ENCODE measurements at places on chromosomes 2 and 18.
A peak's percentile ranks its signal among the peaks of the same experiment; 100 is the strongest.

DNA sequence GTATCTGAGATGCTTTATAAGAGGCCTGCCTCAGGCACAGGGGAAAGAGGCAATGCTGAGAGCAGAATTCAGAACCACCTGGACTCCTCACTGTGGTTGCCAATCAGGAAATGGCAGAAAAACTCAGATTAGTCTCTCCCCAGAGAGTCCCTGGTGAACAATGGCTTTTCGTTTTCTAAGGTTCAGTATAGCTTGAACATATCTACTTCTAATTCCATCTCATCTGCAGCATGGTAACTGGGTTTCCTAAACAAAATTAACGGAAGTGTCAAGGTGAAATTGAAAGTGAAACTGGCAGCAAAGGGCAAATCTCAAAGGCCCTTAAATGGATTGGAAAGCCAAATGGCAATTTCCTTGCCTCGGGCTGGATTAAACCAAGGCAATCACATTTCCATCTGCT lies 480.2 kb upstream of the ACVR2A start:
- no peak for DNase-seq

- peak; percentile 94 for DNase-seq
Measured at GRCh38 chr2:120914839-120915521, 179.3 kb downstream of the GLI2 start.

GRCh38 chr2:218296847-218297246 lies 4.5 kb upstream of the TMBIM1 start:
- no peak for DNase-seq

DNA sequence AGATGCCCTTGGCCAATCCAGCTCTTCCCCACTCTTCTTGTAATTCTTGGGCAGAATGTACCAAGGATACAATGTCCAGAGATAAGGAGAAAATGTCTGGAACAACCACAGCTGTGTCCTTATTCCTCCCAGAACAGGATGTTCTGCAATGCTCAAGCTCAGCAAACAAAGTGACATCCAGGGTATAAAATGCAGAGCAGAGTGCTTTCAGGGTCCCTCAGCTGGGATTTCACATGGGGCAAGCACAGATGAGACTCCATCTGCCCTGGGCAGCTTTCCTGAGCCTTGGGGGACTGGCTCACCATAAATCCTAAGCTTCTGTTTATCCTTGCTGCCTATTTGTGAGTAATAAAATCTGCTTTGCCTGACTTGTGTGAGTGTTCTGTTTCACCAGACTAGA lies 127.4 kb downstream of the VAPA start:
- DNase-seq, result peak; percentile 57

GRCh38 chr2:110166266-110166665 lies 38.5 kb downstream of the NPHP1 start:
- DNase-seq, result peak; percentile 6

- DNase-seq, result no peak
Measured at GRCh38 chr2:196992466-196992865, 66.0 kb upstream of the PGAP1 start.

DNA sequence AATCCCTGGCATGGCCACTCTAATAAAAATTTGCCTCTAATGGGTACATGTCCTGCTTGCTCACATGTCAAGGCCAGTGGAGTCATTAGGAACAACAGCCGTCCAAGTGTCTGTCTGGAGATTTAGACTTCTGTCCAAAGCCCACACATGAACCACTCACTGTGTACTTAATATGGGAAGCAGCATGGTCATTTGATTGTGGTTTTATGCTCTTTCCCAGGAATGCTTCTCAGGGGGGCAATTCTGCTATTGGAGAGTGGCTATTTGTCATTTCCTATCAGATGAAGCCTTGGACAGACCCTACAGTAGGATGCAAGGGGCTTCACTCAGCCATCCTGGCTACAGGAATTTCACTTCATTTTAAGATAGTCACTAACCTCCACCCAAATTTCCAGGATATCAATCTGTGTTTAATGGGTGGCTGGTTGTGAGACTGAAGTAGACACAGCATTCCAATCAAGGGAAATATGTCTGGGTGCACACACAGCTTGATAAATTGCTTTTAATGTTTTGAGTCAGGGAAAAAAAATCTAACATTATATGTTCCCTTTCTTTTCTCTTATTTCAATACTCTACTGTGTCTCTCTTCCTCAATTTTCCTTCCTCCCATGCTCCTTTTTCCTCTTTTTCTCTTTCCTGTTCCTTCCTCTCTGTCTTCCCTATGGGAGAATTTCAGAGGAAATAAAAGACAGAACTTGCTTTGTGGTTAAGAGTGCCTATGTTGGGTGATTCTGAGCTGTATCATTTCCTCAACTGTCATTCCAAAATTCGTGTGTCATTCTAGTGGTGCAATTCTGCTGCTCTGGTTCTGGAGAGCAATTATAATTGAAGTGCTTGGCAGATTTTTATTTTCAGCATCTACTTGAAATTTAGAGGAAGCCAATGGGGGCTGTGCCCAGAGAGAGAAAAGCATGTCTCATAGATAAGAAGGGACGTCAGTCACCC lies 320.1 kb downstream of the OSR1 start:
- DNase-seq, result peak; percentile 83

GRCh38 chr2:220708366-220708765 lies 863.7 kb downstream of the EPHA4 start:
- peak; percentile 57 for DNase-seq

GRCh38 chr2:215032153-215032552 lies 106.3 kb downstream of the ABCA12 start:
- DNase-seq, result no peak

DNA sequence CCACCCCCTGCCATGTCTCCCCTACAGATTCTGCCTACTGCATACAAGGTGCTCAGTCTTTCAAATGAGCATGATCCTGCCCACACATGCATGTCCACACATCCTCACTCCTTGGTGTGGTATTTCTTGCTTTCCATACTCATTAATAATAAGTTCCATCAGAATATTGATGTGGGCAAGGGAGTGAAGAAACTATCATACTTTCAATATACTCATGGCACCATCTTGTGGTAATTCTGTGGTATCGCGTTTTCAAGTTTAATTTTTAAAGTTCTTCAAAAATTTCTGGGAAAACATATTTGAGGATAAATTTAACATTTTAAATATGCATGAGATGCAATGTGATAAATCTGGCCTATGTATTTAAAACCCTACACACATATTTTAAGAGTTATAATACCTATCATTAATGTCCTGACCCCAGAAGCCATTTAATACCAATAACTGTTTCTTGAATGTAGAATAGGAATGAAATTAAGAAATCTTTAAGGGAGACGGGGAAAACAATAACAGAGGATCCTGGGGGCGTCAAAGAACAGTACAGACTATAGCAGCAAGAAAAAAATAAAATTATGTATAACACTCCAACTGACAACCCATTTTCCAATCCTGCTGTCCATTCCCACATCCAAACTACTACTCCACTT lies 110.1 kb downstream of the ZNF385B start:
- peak; percentile 47 for DNase-seq

- DNase-seq, result peak; percentile 1
Measured at GRCh38 chr2:35548171-35548570, 807.4 kb upstream of the CRIM1 start.

DNA sequence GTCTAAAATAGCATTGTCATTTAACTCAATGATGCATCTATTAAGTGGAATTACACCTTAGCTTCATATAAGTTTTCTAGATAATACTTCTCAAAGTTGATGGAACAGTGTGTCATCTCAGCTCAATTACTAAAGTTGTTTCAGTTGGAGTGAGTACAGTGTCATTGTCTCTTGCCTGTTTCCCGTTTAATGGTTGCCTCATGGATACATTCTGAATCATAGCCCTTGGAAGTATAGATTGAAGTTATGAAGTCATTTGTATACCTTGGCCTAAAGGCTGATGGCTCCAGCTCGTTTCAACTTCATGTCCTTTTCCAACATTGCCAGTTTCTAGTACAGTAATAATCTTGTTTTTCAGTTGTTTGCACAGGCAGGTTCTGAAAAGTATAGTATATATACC lies 130.5 kb upstream of the NOSTRIN start:
- peak; percentile 75 for DNase-seq

GRCh38 chr2:160555420-160556071 lies 61.9 kb upstream of the RBMS1 start:
- no peak for DNase-seq

DNA sequence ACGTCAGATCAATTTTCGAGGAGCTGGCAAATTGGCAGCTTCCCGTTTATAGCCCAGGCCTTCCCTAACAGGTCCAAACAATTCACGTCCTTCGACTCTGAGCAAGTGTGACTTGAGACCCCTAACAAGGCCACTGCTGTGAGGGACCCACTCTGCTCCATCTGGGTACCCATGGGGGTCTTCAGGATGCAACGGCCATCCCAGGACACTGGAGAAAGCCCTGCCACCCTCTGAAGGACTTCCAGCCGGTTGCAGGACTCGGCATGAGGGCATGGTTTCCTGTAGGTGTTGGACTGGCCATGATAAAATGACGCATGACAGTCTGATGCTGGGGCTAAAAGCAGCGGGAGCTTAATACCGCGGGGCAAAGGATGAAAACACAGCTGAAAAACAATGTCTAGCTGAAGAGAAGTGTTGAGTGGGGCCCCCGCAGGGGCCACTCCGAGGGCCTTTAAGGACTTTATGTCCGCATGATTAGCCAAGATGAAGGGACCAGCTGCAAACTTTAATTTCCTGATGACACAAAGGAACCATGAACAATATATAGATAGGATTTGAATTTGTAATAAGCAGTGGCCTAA lies 113.3 kb upstream of the ZNF521 start:
- no peak for DNase-seq

- peak; percentile 67 for DNase-seq
Measured at GRCh38 chr2:173961346-173961705, 3.8 kb downstream of the SP3 start.

DNA sequence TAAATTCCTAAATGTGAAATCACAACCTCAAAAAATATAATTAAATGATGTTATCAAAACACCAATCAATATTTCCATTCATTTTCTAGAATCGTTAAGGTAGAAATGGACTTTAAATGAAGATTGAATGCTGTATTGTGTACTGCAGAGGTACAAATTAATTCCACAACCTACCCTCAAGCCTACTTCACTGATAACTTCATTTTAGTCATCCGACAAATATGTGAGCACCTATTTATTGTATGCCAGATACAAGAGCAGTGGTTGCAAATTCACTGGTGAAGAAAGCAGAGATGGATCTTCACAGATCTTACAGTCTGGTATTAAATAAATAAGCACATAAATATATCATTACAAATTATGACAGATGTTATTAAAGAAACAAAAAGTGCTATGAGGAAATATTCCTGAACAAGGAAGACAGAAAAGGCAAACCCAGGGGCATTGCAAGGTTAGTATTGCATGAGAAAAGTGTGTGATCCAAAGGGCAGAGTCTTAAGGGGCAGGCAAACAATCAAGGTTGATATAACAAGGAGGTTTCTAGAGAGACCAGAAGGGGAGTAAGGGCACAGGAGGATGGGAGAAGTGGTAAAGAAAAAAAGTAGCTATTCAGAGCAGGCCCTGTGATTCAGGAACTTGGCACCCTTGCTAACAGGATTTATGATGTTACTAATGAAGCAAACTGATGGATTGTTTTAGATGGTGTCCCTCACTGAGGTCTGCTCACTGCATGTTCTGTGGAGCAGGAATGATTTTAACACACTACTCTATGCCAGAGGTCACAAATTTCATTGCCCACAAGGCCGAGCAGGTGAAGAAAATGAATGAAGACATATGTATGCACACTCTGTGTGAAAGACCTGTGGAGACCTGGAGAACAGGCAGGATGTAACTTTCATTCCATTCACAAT lies 128.0 kb upstream of the CCDC150 start:
- DNase-seq, result no peak

GRCh38 chr2:65045651-65046050 lies 10.6 kb upstream of the CEP68 start:
- peak; percentile 30 for DNase-seq

GRCh38 chr2:71831193-71831577 lies 316.5 kb downstream of the CYP26B1 start:
- peak; percentile 80 for DNase-seq

- DNase-seq, result no peak
Measured at GRCh38 chr18:23384778-23385736, 68.0 kb upstream of the RIOK3 start.

GRCh38 chr2:23418461-23418911 lies 33.5 kb downstream of the KLHL29 start:
- DNase-seq, result peak; percentile 90

GRCh38 chr2:125874564-125874963 lies 781.4 kb upstream of the GYPC start:
- DNase-seq, result no peak

GRCh38 chr18:77448046-77448445 lies 198.4 kb downstream of the GALR1 start:
- DNase-seq, result no peak

DNA sequence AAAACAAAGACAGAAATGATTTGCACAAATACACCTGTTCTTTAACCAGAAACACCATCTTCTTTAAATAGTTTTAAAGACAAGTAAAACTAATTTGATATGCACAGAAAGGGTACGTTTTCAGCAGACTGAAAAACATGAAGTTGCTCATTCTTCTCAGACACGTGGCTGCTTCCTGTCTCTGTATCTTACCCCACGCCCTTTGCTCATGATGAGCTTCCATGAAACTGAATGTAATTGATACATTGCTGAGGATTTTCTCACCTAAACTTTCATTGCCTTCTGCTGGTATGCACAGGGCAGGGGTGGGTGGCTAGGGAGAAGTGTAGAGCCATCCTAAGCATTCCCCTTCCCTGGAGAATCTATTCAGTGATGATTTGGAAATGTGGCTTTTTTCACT lies 644.3 kb downstream of the BCL11A start:
- DNase-seq, result no peak

DNA sequence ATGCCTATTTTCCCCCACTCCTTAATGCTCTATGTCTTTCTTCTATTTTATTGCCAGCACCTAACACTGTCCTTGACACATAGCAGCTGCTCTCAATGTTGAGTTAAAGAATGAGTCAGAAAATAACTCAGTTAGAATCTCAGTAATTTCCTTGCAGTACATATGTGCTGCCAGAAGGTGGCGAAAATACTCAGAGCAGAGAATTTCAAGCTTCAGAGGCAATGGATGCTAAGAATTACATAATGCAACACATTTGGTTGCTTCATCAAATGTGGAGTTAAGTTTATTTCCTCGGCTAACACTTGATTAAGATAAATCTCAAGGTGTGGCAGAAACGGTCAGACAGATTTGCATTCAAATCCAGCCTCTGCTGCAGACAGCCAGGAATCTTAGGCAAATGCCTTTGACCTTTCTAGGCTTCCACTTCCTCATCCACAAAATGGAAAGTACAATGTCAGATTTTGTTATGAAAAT lies 105.6 kb downstream of the VSNL1 start:
- DNase-seq, result peak; percentile 88

DNA sequence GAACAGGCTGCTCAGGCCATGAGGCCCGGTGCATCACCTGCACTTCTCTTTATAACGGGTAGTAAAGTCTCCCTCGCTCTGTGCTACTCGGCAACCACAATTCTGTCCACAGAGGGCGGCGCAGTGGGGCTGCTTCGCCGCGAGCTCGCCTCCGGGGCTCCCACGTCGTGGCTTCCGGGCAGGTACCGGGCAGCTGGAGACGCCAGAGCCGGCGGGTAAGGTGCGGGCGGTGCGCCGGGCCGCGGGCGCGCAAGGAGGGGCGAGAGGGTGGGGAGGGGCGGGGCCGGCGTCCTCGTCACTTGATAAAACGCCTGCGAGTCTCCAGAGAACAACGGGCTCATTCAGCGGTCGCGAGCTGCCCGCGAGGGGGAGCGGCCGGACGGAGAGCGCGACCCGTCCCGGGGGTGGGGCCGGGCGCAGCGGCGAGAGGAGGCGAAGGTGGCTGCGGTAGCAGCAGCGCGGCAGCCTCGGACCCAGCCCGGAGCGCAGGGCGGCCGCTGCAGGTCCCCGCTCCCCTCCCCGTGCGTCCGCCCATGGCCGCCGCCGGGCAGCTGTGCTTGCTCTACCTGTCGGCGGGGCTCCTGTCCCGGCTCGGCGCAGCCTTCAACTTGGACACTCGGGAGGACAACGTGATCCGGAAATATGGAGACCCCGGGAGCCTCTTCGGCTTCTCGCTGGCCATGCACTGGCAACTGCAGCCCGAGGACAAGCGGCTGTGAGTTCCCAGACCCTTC lies at the start of gene ITGA6:
TSS of gene ITGA6 (plus strand) at position 331 of the 734 bp plus-strand sequence.
- DNase-seq, result peak; percentile 52

Data from IMR-90 (cell line).